ENCODE measurements at places on chromosomes 6 and 20.
A peak's percentile ranks its signal among the peaks of the same experiment; 100 is the strongest.

DNA sequence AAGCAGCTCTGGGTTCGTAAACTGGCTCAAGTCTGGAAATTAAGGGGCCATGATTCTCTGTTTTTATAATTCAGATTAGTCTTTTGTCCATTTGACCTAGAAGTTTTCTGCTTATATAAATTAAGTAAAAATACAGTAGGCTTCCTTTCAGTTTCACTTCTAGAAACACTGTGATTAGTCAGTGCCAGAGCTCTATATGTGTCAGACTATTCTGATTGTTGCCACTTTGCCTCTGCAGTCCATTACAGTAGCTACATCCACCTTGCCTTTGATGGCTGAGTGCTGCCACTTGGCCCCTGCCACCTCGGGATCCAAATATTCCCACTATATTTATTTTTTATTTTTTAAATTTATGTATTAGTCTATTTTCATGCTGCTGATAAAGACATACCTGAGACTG is 7.9 kb downstream of the ZC2HC1B start:
- DNase-seq = no peak

- no peak for DNase-seq
These were observed 23.8 kb downstream of the FOXC1 start for GRCh38 chr6:1633366-1634021.

GRCh38 chr6:120764312-120764711 is 570.0 kb downstream of the TBC1D32 start:
- no peak for DNase-seq

DNA sequence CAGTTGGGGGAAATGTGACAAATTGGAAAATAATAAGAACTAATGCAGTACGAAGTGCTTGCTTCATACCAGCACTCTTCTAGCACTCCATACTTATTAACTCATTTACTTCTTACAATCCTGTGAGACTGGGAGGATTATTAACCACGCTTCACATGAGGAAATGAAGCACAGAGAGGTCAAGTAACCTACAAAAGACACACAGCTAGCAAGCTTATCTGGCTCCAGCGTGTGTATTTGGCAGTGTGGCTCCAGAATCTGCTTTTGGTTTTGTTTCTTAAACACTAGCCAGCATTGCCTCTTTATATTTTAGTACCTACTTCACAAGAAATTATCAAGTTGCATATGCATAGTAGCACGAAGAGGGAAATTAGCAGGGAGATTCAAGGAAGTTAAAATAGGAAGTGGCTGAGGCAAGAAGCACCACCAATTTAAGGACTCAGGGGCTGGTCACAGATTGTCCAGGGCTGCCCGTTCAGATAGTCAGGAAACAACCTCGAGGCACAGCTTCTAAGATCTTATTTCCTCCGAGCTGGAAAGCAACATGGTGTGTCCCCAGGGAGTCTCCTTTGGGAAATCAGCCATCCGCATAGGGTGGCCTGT is 302.7 kb upstream of the PRDM1 start:
- DNase-seq = no peak

- DNase-seq = peak; percentile 4
These were observed 2.9 kb downstream of the NRN1 start for GRCh38 chr6:6003621-6004366.

DNA sequence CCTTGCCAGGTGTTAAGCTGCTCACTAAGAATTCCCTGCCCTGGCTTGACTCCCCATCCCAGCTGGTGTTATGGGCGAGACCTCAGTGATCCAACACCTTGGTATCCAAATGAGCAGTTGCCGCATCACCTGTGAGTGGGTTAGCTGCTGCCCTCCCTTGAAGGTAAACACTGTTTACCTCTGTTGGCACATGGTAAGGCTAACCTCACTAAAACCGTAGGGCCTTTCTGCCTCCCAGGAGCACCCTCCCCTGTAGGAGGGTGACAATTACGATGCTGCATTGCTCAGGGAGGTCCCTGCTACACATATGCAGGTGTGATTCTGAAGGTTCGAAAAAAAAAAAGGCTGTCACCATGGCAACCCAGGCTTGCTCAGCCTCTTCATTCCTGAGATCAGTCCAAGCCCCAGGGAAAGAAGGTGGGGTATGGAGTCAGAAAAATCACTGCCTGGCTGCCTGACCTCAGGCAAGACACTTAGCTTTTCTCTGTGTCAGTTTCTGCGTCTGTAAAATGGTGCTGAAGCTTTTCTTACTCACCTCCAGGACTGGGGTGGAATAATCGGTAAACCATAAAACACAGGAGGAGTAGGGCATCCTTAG is 19.5 kb downstream of the PNPLA1 start:
- DNase-seq = no peak

GRCh38 chr6:44800784-44801592 is 413.5 kb downstream of the CDC5L start:
- no peak for DNase-seq

DNA sequence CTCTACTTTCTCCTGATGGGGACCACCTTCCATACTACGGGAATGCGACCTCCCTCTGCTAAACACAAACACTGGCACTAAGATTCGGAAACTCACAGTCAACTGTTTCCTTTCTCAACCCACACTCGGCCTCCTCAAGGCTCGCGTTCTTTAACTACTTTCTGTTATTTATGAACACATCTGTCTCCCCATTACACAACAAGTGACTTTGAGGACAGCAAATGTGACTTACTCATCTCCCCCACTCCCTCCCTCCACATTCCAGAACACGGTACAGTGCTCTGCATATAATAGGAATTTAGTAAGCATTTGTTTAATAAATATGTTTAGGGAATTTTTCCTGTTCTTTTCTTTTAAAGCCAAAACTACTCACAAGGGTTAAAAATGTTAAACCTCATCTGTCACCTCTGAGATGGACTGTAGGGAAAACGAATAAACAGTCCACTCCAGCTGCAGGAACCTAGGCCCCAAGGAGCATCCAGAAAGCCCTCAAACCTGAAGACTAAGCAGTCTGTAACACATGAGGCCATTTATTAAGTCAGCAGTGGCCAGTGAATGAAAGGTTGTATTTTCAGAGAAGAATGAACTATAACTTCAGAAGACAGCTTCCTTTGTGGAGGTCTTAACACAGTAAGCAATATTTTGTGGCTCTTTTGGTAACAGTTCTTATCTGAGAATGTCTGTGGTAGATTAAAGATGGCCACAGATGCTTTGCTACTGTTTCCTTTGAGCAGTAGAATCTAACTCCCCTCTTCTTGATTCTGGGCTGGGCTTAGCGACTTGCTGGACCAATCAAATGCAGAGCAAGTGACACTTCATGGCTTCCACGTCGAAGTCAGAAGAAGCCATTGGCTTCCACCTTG is 209.6 kb upstream of the DTNBP1 start:
- no peak for DNase-seq

- no peak for DNase-seq
These were observed 308.1 kb upstream of the HS3ST5 start for GRCh38 chr6:114650891-114651290.

DNA sequence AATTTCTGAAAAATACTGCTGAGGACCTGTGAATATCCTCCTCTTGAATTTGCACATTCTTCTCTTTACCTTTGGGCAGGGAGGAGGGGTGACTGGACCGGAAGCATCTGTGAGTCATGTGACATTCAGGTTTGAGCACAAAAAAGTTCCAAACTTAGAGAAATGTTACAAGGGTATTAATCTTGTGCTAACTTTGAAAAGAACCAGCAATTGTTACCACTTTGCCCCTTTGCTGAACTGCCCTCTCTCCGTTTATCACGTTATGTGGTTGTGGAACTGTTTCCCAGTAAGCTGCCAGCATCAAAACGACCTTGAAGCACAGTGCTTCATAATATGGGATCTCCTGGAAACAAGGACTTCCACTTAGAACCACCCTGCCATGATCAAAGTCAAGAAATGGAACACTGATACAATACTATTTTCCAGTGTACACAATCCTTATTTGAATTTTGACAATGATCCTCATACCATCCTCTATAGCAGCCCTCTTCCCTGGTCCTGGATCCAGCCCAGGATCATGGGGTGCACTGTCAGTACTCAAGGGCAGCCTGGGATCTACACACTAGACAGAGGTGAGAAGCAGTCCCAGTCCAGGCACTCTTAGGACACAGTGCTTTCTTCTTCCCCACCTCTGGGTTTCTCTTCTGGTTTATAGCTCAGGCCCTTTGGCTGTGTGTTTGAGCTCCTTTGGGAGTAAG is 2.3 kb upstream of the TUBB1 start:
- no peak for DNase-seq

- DNase-seq = no peak
These were observed 18.2 kb downstream of the ERGIC3 start for GRCh38 chr20:35560105-35560511.

DNA sequence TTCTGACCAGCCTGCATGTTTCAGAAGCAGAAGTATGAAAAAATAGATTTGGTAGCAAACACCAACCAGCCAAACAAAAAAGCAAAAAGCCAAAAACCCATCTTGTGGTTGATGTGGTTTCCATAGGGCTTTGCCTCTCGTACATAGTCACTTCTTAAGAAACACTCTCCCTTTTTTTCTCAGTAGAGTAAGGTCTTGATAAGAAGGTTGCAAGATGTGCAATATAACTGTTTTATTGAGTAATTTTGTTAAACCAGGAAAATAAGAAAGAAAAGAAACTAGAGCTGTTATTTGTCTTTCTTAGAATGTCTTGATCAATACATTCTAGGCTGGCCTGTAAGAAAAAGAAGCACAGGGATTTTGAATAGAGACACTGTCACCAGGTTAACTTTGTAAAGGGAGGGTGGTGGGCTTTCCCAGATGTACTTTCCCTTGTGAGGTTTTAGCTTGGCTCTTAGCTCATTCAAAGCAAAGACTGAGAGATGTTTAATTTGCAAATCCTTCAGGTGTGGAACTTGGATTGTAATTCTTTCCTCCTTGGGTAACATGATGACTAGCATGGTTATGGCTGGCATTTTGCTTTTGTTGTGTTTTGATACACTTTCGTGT is 49.7 kb downstream of the AKAP12 start:
- no peak for DNase-seq

DNA sequence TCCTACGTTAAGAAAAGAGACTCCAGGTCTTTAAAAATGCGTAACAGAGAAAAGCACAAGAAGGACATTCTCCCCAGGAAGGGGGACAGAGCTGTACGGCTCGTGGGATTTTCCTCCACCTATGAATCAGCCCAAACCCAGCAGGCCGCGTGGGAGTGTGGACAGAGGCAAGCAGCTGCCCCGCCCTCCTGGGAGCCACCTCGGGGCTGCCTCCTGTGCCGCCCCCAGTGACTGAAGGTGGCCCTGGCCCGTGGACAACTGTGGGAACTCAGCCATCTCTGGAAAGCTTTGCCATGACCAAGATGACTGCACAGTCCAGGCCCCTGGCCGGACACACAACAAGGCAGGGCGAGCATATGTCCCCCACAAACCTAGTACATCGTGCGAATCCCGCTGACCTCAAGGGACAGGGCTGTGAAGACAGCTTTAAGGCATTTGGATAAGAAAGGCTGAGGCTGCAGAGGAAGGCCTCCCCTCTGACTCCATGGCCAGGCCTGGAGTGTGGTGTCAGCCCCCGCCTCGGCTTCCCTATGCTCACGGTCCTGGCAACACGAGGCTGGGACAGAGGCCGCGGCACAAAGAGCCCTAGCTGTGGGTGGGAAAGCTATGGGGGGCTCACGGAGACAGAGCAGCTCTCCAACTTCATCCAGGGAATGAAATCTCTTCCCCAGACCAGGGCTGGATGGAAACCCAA is 26.9 kb downstream of the PXDC1 start:
- DNase-seq = no peak

- no peak for DNase-seq
These were observed 622 bp downstream of the GPANK1 start for GRCh38 chr6:31663961-31664789.

GRCh38 chr6:67252663-67253062 is 1382.4 kb upstream of the ADGRB3 start:
- DNase-seq = no peak

DNA sequence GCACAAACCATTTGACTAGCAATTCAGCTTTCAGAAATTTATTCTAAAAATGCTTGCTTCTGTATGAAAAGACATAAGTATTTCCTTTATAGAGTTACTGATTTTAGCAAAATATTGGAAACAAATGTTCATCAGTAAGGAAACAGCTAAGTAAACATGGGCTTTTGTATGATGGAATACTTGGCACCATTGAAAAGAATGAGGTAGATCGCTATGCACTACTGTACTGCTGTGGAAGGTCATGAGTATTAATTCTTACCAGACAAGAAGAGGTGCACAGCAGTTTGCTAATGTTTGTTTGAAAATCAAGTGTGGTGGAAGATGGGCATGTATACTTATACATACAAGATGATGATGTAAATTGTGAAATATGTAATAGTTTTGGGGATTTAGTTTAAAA is 73.0 kb downstream of the FARS2 start:
- no peak for DNase-seq

- no peak for DNase-seq
These were observed 266.0 kb upstream of the NT5E start for GRCh38 chr6:85183841-85184240.

- DNase-seq = no peak
These were observed 15.3 kb downstream of the PCIF1 start for GRCh38 chr20:45949542-45950329.

- DNase-seq = no peak
These were observed 5.4 kb downstream of the EPM2A start for GRCh38 chr6:145729887-145730286.

DNA sequence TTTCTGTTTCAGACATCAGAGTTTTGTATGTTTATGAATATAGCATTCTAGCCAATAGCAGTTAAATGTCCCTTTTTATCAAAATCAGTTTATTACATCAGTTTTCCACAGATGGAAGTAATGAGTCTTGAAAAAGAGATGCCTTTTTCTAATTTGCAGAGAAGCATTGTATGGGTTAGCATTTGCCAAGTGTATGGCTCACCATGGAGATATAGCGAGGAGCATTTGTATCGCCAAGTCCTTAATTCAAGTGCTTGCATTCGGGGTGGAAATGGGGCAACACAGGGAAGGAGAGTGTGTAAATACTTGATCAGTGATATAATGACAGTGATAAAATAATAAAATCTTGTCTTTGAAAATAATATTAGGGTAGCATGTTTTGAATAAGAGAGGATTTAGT is 42.9 kb downstream of the TXLNB start:
- DNase-seq = no peak

DNA sequence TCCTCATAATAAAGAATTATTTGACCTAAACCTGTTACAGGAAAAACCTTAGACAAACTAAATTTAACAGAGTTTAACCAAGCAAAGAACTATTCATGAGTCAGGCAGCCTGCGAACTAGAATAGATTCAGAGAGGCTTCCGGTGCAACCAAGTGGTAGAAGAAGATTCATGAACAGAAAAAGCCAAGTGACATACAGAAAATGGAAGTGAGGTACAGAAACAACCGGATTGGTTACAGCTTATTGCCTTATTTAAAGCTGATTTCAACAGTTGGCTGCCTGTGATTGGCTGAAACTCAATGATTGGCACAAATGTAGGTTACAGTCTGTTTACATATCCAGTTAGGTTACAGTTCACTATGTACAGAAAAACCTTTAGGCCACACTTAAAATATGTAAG is 10.1 kb downstream of the PPP1R3G start:
- peak; percentile 63 for DNase-seq

DNA sequence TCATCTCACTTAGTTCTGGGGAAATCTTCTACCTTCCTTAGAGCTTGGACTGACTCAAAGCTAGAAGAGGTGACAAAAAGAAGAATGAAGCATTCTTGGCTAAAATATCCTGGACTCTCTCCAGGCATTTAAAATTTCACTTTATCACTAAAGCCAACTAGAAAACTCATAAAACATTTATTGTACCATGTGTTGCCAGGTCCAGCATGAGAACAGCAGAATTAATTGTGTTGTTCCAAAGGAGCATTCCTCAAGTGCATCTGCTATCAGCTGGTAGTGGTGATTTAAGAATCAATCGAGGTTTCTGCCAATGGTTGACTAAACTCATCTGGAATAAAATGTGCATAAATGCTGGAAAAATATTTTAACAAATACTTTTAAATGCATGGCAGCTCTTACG is 147.3 kb upstream of the SSTR4 start:
- no peak for DNase-seq

- DNase-seq = no peak
These were observed 201.0 kb upstream of the FLRT3 start for GRCh38 chr20:14538433-14538832.

All from Karpas-422 (cell line).